ENCODE measurements at places on chromosomes 3 and 15.

DNA sequence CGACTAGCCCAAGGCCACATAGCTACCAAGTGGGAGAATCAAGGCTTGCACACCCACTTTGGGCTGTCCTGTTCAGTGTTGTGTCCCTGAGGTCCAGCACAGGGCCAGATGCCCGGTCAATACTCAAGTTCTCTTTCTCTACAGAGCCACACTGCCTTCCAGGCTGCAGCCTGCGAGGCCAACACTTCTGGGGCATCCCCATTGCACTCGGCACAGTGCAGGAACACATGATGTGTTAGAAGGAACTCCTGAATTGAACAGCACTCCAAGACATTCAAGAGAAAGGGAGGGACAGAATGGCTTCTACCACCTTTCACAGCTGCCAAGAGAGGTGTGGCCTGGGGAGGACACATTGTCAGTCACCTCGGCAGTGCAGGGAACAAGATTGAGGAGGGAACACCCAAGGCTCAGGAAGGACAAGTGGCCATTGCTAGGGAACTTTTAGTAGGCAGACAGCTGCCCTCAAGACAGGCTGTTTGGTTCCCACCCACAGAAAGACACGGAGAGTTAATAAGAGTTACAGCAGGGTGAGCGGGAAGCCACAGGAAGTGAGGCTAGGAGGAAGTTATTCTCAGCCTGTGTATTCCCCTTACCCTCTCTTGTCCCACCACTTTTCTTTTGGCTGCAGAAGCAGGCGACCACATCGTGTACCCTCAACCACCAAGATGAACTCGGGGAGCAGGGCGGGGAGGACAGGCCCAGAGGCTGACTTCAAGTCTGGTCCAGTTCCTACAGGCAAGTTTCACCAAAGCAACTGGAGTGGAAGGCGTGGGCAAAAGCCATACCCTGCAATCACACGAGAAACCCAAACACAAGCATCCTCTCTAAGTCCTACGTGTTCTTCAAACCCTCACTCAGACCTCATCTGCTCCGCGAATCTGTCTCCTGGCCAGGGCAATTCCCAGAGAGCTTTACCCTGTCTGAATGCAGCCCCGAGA is 69.4 kb downstream of the SRGAP3 start:
- no peak for DNase-seq

GRCh38 chr3:48553361-48553760 is 3.2 kb downstream of the PFKFB4 start:
- DNase-seq, result no peak

GRCh38 chr3:14634763-14635400 is 16.7 kb upstream of the CCDC174 start:
- no peak for DNase-seq

- DNase-seq, result no peak
These were observed 685.6 kb downstream of the AGBL1 start for GRCh38 chr15:86765281-86765680.
